Esophagus muscularis mucosa (tissue), 4 donors: ENCODE measurements at places on chromosomes 6 and 20. TPM values are rescaled to one million over a fixed set of nuclear protein-coding genes. Genes with fewer than 3 reads are reported as not detected.

The TSHZ2 gene
- total RNA-seq, result 10.3 TPM

The DYNLRB1 gene
- 152 TPM for total RNA-seq

DNA sequence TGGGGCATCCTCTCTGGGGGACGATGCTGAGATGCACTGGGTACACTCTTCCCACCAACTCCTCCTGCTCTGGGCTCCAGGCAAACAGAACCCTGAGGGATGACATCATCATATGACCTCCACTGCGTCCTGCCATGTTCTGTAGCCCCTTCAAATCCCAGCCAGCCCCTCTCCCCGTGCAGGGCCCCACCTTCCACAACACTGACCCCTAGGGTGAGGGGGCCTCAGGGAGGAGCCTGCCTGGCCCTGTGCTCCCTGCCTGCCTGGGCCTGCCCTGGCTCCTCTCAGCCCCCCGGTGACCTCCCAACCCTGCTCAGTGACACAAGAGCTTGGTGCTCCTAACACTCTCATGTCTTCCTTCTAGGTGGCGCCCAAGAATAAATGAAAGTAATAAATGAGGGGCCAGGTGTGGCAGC is 9.6 kb upstream of the SPDEF start:
- no peak overlapping the region for H3K4me3 ChIP-seq
- no peaks in the 10 kb centered on the region for H3K36me3 ChIP-seq
- H3K27me3 ChIP-seq, result peaks cover 4% of the 10 kb centered on the region
- H3K4me1 ChIP-seq, result no peaks in the 10 kb centered on the region

The ZFAND3 gene
- 70.1 TPM for total RNA-seq

The PAX1 gene
- not detected for total RNA-seq

GRCh38 chr6:53112404-53112803 is 36.2 kb downstream of the GCM1 start:
- H3K4me1 ChIP-seq, result peaks cover 39% of the 10 kb centered on the region
- H3K27ac ChIP-seq, result peak overlapping the region; percentile 49
- no peak for DNase-seq
- no peaks in the 10 kb centered on the region for H3K27me3 ChIP-seq
- no peak overlapping the region for H3K4me3 ChIP-seq
- no peaks in the 10 kb centered on the region for H3K36me3 ChIP-seq

GRCh38 chr6:6696867-6697531 is 108.5 kb downstream of the LY86 start:
- H3K4me3 ChIP-seq, result no peak overlapping the region
- H3K36me3 ChIP-seq, result no peaks in the 10 kb centered on the region
- DNase-seq, result no peak
- H3K27ac ChIP-seq, result peak overlapping the region; percentile 74
